Bronchial epithelial cell (primary cell): ENCODE measurements at places on chromosomes 6 and 20. TPM values are rescaled to one million over a fixed set of nuclear protein-coding genes. Genes with fewer than 3 reads are reported as not detected.

DNA sequence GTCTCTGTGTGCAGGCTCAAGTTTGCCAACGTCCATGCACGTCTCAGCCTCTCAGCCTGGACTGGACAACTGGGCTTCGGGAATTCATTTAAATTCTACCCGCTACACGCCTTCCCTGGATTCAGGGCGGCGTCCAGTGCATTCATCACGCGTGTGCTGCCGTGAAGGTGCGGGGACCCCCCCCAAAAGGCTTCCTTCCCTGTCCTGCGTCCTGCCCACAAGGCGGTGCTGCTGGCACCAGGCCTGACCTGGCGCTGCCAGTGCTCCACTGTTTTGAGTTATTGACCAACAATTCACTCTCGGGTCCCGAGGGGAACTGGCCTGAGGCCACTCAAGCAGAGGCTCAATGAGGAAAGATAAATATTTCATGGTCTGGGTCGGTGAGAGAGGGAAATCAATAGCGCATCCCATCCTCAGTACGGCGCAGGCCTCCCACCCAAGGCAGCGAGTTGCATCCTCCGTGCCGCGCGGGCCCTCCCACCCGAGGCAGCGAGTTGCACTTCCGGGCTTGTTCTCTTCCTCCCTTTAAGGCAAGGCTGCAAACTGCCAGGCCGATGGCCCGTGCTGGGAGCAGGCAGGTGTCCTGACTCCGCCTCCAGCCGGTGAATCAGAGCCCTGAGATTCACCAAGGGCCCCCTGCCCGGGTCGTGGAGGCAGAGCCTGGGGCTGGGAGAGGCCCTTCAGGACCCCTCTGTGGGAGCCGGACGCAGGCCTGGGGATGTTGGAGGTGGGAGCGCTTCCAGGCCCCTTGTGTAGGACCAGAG is 22.8 kb upstream of the BHLHE23 start:
- peak; percentile 10 for DNase-seq

DNA sequence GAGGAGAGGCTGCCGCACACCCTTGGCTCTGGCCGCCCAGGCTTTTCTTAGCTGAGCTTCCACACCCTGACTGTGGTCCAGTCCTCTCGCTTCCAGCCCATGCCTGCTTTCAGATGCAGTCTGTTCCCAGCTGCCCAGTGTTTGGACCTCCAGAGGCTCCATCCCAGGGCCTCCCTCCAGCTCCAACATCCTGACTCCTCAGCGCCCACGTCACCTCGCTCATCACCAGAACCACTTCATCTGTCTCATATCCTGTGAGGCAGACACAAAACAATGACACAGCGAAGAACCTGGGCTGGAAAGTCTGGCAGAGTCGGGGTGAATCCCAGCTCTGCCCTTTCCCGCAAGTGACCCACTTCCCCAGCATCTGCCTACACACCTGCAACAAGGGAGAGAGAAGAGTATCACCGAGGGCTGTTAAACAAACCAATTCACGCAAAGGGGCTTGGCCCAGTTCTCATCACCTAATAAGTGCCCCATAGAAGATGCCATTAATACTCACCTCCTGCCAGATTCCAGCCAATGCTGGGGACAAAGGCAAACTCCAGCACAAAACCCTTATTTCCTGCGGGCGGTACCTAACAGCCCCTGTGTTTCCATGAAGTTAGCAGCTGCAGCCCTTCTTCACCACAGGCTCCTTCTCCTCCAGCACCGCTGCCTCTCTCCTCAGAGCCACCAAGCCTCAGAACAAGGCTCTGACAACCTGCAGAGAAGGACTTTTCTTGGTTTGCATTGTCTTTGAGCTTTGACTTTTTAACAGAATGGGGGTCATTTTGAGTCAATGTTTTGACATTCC is 133.4 kb upstream of the CDH4 start:
- DNase-seq = peak; percentile 10

The ENPP1 gene
- under 0.01 and 0.26 TPM in 2 replicates for total RNA-seq

The CCN6 gene
- total RNA-seq = not detected in 2 replicates

DNA sequence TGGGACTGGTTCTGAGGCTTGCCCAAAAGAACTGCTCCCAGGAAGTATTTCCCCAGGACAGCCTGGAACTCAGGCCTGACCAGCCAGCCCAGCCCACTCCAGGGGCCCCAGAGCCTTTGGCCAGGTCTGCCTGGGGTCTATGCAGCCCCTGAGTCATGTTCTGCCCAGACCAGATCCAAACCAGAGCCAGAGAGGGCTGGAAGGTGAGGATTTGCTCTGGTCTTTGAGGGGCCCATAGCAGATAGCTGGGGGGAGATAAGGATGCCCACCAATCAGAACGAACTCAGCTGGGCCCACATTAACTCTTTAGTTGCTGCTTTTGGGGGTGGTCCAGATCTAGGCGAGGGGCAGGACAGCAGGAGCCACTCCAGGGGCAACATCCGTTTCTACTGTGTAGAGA is 16.8 kb downstream of the C6orf132 start:
- DNase-seq = no peak

DNA sequence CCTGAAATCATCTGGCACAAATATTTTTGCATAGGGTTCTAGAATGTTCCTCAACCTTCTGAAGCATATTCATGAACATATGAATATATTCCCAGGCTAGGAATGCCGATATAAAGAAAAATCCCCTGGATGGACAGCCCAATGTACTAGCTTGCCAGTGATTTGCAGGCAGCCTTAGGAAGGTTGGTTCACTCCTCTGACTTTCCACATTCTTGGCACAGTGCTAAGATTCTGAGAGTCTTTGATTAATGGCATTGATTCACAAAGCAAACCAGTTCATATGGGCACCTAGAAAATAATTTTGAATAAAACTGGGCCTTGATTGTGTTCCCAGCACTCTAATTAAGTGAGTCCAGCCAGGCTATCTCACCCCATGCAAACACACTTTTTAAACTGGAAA is 56.9 kb upstream of the ENPP4 start:
- no peak for DNase-seq

The NR2E1 gene
- total RNA-seq = not detected in 2 replicates

The GJA1 gene
- total RNA-seq = 118 and 127 TPM in 2 replicates

The NKAIN4 gene
- total RNA-seq = 0.13 and 1.1 TPM in 2 replicates

- DNase-seq = no peak
These were observed 26.3 kb upstream of the SNRPB2 start for GRCh38 chr20:16703570-16703969.

DNA sequence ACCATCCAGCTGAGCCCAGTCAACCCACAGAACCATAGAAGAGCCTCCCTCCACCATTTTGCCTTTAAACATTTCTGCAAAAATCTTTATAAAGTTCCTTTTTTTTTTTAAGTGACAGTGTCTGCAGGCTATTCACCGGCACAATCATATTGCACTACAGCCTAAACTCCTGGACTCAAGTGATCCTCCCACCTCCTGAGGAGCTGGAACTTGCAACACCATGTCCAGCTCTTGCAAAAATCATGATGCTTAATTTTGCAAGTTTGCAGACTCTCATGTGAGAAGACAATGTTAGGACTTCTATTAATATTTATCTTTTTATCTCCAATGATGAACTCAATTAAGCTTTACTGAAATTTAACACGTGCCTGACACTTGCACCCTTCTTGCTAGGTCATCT is 88.8 kb downstream of the INSM1 start:
- DNase-seq = no peak

The XKR7 gene
- total RNA-seq = not detected in 2 replicates
